Germinal center (tissue), 1 donor: ENCODE measurements at places on chromosomes 5 and 9.

DNA sequence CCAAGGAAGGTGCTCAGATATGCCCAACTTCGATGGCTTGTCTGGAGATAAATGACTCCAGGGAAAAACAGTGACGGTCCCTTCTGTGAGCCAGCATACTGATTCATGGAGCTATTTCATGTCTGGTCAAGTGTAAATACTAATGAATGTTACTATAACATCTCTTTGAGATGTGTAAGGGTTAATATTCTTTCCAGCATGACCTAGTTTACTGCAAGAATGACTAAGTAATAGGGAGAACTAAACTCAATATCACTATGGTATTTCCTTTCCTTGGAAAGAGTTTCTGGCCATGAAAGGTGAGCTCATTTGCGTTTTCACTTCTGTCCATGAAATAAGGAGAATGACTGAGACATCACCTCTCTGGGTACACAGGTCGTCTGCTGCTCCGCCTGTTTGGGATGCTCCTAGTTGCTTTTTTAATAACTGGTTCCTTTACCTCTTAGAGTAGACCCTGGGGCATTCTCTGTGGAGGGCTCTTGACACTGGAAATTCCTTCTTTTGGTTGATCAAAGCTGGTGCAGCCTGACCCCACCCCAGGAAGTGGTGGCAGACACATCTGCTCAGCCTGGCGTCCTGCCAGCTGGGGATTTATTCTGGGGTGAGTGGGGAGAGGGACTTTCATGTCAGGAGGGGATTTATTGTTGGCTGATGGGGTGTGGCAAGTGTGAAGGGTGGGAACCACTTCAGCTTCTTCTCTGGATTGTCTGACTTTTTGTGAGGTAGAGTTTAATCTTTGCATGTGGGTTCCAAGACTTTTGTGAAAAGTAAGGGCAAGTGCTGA is 250.0 kb upstream of the MPDZ start:
- no peak for DNase-seq

DNA sequence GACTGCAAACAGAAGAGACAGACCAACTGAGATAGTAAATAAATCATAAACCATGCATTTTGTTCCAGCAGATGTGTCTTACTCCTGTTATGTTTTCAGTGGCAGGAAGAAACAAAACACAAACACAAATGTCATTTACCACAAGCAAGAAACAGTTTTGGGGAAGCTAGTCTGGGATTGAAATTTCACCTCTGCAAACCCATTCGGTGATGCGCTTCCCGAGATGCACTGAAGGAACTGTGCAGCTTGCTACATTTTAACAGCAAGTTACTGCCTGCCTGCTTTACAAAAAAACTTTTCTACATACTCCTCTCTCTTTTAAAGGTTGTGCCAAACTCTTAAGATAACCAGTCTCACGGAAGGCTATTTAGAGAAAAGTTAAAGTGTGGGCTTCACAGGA is 3.2 kb downstream of the MACROH2A1 start:
- no peak for DNase-seq

GRCh38 chr5:144698484-144698883 is 527.8 kb downstream of the KCTD16 start:
- DNase-seq: no peak

DNA sequence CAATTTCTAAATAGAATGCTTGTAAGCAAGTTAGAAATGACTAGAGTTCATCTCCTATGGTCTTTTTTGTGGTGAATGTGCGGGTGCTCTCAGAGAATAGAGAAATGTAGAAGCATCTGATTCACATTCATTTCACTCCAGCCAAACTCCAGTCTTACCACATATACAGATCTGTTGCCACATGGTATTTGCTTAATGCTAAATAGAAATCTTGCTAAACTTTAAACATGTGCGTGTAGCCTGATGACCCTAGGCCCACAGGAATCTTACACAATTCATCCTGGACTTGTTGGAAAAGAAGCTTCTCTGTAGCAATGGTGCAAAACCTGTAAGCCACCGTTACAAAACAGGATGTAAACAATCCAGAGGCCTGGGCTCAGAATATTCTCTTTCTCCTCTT is 135.2 kb downstream of the PCSK1 start:
- no peak for DNase-seq

- no peak for DNase-seq
These were observed 12.1 kb downstream of the TGFBI start for GRCh38 chr5:136040746-136041415.

DNA sequence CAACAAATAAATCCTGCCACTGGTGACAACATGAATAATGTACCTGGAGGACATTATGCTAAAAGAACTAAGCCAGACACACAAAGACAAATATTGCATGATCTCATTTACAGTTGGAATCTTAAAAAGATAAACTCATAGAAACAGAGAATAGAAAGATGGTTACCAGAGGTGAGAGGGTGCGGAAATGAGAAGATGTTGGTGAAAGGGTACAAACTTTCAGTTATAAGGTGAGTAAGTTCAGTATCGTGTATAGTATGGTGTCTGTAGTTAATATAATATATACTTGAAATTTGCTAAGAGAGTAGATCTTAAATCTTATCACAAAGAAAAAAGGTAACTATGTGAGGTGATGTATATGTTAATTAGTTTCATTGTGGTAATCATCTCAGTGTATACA is 63.3 kb downstream of the PRRC1 start:
- DNase-seq: no peak

DNA sequence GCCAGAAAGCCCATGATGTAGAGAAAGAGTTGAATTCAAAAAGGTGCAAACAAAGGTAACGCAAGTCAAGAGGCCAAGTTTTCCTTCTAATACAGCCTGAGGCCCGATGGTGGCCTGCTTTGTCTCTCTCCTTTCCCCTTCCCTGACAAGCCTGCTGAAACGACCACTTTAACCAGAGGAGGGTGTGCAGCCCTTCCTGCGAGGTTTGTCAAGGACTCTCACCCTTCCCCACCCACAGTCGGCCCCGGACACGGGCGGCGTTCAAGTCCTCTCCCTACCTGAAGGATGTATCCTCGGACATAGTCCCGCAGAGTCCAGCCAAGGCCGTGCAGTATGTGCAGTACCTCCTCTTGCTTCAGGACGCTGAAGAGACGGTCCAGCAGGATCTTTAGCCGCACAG is 318.2 kb downstream of the BNC2 start:
- DNase-seq: no peak

- no peak for DNase-seq
These were observed 320.2 kb downstream of the FAM170A start for GRCh38 chr5:119949426-119949999.

- DNase-seq: no peak
These were observed 46.6 kb upstream of the COL5A1 start for GRCh38 chr9:134595014-134595413.

- no peak for DNase-seq
These were observed 658.1 kb upstream of the ARRDC3 start for GRCh38 chr5:92041206-92041605.

DNA sequence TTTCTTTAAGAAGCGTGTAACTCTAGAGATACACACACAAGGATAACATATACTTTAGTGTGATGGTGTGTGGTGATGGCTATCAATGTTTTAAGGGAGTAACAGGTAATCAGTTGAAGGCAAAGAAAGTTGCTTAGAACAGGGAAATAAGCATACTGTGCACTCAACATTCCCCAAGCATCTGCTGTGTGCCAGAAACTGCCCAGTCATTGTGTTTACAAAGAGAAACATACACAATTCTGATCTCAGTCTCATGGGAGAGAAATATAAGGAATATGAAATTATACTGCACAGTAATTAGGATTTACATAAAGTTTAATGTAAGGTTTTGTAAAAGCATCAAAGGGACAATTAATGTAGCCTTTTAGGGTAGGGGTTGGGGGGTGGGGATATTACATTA is 224.1 kb upstream of the TYRP1 start:
- no peak for DNase-seq

- DNase-seq: no peak
These were observed 106.5 kb upstream of the PRRC1 start for GRCh38 chr5:127410959-127411358.

GRCh38 chr9:108545436-108545835 is 310.4 kb downstream of the ACTL7B start:
- DNase-seq: no peak

- no peak for DNase-seq
These were observed 123.4 kb upstream of the APC start for GRCh38 chr5:112614285-112614684.

DNA sequence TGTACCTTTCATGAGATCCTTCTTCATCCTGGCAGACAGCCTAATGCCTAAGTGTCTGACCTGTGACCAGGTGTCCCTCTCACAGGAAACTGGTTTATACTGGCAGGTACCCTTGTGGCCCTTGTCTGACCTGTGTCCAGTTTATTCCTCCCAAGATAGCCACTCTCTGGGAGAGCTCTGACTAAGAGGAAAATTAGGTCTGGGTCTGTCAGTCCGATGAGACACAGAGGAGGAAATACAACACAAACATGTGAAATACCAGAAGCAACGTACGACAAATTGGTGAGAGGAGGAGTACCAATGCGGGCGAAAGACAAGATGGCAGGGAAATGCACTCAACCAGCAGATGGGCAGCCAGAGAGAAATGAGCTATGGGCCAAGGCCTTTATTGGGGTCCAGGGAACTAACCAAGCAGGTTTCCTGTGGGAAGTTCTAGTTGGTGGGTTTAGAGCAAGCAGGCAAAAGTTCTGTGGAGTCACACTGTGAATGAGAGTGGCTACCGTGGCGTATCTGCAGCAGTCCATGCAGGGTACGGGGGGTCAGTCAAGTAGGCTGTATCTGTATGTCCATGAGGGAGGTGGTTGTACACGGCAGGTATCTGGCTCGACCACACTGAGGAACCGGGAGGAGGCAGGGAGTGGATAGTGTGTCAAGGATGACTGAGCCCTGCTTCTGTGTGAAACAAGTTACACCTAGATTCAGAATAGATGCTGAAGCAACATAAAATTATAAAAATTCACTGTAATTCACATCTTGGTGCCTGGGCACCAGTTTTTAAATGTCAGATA is 109.0 kb downstream of the MLLT3 start:
- DNase-seq: no peak

GRCh38 chr9:78261403-78262001 is 25.6 kb downstream of the CEP78 start:
- peak; percentile 26 for DNase-seq

GRCh38 chr5:9947225-9947714 is 302.4 kb downstream of the ATPSCKMT start:
- DNase-seq: no peak

GRCh38 chr5:132528866-132529634 is 14.3 kb downstream of the IL5 start:
- DNase-seq: peak; percentile 8

DNA sequence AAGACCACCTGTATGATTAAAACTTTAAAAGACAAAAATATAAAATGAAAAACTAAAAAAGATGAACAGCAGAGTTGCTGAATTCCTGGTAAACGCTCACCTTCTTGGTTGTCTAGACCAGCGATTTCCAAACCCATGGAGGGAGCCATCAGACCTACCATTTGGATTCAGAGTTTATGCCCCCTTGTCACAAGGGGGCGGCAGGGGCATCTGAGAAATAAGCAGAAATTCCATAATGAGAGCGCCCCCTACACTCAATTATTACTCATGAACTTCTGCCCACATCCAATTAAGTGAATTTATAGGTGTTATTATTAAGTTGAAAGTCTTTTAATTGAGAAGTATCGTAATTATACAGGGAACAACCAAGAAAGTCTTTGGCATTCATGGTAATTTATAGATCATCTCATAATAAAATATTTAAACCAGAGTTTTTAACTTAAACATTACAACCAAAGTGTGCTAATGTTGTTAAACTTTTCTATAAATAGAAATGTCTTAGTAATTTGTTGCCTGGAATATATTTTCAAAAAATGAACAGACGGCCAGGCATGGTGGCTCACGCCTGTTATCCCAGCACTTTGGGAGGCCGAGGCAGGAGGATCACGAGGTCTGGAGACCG is 35.2 kb upstream of the SPATA31C2 start:
- peak; percentile 33 for DNase-seq
